ENCODE measurements at places on chromosomes 11 and 22.

GRCh38 chr11:128294671-128295050 is 292.7 kb downstream of the ETS1 start:
- DNase-seq = no peak

GRCh38 chr11:127259102-127259501 is 258.5 kb upstream of the KIRREL3 start:
- DNase-seq = no peak

DNA sequence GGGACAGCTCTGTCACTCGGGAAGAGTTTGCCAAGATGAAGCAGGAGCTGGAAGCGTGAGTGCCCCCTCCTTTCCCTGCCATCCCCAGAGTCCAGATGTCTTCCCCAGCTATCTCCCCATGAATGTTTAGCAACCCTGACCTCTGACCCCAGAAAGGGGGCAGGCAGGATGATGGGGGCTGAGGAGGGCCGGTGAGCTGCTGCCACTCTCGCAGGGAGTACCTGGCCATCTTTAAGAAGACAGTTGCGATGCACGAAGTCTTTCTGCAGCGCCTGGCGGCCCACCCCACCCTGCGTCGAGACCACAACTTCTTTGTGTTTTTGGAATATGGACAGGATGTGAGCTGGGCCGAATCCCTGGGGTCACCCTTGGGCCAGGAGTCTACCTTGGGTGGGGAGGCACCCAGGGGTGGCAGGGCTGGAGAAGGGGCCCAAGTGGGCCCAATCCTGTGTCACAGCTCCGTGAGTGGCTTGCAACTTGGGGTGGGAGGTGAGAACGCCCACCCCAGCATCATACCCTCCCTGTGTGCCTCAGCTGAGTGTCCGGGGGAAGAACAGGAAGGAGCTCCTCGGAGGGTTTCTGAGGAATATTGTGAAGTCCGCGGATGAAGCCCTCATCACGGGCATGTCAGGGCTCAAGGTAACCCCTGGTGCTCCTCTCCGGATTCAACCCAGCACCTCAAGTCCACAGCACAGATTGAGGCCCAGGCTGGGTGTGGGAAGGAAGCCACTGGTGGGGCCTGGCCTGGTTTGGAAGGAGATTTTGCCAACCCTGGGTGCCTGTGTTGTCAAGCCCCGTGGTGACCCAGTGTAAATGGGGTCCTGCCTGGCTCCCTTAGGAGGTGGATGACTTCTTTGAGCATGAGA is 7.5 kb downstream of the CFL1 start:
- no peak for DNase-seq

- DNase-seq = no peak
Observed at GRCh38 chr22:50576070-50576469, 2.2 kb downstream of the CPT1B start.

- DNase-seq = no peak
Observed at GRCh38 chr22:24761888-24762675, 12.4 kb downstream of the PIWIL3 start.

GRCh38 chr11:86571273-86571948 is 101.0 kb downstream of the ME3 start:
- no peak for DNase-seq

DNA sequence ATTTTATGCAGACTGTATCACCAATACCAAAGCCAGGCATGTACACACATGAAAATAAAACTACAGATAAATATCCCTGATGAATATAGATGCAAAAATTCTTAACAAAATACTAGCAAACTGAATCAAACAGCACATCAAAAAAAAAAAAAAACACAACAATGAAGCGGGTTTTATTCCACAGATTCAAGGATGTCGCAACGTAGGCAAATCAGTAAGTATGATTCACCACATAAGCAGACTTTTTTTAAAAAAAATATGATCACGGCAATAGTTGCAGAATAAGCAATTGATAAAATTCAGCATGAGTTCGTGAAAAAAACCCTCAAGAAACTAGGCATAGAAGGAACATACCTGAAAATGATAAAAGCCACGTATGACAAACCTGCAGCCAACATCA is 21.3 kb downstream of the OR51F1 start:
- DNase-seq = no peak

GRCh38 chr11:121656328-121657090 is 203.7 kb upstream of the SORL1-AS1 start:
- no peak for DNase-seq

DNA sequence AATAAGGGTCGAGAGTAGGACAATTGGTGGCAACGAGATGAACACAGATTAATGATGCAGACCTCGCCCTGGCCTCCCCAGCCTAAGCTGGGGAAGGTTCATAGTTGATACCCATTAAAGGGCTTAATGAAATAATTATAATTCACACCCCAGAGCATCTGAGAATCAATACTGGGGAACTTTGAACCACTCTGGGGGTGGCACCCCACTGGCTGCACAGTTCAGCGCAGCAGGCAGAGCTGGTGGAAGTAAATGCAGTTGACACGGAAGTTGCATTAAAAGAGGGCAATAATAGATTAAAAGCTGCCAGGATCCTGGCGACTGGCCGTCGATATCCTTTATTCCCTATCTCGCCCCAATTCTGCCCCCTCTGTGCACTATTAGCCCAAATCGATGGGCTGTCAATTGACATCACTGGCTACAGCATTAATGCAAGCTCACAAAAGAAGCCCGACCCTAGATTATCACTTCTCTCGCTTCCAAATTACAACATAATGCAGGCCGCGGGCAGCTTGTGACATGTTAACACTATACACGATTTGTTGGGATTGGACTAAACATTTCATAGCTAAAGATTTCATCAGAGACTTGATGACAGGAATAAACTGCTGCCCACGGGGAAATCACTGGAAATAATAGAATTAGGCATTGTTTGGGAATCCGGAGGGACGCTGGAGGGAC is 14.5 kb downstream of the HSPA8 start:
- no peak for DNase-seq

DNA sequence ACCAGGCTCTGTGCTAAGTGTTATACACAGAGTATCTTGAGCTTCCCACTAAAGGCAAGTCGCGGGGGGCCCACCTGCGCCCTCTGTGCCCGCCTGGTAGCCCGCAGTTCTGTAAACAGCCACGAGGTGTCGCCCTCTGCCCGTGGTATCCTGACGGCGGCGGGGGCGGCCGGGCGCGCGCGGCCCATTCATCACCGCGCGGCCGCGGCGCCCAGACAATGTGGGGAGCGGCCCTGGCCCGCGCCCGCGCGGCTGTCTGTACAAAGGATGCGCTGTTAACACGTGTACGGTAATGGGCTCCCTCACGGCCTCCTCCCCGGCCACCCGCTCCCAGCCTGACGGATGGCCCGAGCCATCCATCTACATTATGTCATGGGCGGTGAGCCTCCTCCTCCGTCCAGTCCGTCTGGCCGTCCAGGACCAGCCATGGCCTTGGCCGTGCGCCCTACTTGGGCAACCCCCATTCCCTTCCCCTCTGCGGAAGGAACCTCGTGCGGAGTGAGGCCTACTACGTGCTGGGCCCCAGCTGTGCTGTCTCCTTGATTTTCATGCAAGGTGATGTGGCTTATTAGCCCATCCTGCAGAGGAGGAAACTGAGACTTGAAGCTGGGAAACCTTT is 99.4 kb downstream of the MIAT start:
- peak; percentile 4 for DNase-seq

DNA sequence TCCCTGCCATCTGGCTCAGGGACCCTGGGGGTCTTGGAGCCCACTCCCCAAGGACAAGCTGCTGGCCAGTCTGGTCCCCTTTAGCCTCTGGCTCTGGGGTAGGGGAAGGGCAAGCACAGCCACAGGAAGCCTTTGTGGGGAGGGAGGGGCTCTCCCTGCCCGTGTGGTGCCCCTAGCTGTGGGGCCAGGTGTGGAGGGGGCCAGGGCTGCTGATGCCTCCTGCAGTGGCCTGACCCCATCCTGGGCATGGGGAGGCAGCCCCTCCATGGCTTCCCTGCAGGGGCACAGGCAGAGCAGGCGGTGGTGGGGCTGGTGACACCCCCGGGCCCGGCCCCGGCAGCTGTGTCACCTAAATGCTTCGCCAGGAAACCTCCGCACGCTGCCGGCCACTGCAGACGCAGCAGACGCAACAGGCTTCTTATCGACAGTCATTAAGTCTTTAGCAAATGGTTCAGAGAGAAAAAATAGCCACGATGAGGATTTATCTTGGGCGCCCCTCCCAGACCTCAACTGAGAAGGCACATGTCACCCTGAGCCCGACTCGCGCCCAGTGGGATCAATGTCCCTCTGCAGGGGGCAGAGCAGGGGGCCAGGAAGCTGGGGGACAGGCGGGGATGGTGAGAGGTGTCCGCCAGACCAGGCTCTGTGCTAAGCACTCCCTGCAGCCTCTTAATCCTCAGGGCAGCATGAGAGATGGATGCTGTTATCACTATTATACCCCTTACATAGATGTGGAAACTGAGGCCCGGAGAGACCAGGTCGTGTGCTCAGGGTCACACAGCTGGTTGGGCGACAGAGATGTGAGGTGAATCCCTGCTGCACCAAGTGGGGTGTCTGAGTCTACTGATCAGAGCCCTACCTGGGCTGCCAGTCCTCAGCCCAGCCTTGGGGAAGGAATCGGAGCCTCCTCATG is 33.9 kb downstream of the FLRT1 start:
- no peak for DNase-seq

GRCh38 chr11:76880956-76881355 is 20.2 kb downstream of the ACER3 start:
- DNase-seq = no peak

DNA sequence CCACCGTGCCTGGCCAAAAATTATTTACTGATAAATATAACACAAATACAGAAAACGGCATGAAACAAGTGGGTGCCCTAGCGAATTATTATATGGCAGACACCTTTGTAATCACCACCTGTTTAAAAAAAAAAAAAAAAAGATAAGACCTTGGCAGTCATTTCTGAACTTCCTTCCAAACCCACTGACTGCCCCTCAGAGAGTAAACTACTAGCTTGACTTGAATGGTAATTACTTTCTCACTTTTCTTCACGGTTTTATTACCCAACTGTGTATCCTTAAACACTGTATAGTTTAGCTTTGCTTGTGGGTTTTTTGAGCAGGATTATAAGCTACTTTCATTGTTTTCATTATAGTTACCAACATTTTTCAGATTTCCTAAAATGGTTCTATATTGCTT is 23.7 kb downstream of the SFI1 start:
- DNase-seq = no peak

GRCh38 chr11:96061730-96062129 is 137.8 kb upstream of the MTMR2 start:
- no peak for DNase-seq

- no peak for DNase-seq
Observed at GRCh38 chr11:44851496-44851895, 99.2 kb downstream of the TP53I11 start.

GRCh38 chr11:72724851-72725723 is 27.1 kb downstream of the ARAP1 start:
- DNase-seq = peak; percentile 65

- no peak for DNase-seq
Observed at GRCh38 chr11:45833761-45834160, 13.5 kb upstream of the CRY2 start.

DNA sequence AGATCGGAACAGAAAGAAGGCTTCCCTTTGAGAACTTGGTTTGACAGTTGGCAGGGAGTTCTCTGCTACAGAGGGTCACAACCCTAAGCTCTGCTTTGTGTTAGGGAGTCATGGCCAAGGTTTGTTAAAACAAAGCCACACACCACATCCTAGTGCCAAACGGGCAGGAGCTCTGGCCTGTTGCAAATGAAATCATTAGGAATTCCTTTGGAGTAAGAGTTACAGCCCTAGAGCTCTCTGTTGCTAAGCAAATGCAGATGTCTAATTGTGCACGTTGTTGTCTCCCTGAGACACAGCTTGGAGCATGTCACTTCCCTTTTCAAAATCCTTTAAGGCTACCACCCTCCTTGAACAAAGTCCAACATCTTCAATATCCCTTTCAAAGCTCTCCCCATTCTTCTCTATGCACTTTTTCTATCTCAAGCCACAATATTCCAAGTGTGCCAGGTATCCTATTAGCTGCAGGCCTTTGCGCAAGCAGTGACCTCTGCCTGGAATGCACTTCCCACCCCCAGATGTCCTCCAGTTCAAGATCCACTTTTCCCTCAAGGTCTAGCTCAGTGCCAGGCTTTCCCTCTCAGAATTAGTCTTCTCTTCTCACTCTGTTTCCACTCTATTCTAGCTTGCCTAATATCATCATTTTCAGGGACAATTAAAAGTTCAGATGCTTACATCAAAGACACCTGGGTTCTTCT is 253.7 kb upstream of the POU2AF2 start:
- DNase-seq = no peak

DNA sequence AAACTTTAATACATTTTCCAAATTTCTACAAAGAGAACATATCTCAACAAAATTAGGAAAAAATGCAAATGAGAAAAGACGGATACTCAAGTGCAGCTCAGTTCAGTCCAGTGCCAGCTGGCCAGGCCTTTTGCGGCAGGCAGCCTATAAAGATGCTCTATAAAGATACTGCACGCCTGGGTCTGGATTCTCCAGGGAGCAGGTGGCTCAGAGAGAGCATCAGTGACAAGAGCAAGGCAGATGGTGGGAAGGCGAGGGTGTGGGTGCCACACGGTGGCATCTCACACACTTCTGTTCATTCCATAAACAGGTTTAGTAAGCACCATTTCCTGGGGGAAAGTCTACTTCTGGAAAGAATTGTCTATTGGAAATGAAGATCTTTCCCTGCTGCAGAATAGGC is 18.1 kb upstream of the SCN3B start:
- no peak for DNase-seq

- no peak for DNase-seq
Observed at GRCh38 chr11:86579406-86579731, 93.0 kb downstream of the ME3 start.

- DNase-seq = no peak
Observed at GRCh38 chr22:23302171-23303002, 122.1 kb downstream of the BCR start.

DNA sequence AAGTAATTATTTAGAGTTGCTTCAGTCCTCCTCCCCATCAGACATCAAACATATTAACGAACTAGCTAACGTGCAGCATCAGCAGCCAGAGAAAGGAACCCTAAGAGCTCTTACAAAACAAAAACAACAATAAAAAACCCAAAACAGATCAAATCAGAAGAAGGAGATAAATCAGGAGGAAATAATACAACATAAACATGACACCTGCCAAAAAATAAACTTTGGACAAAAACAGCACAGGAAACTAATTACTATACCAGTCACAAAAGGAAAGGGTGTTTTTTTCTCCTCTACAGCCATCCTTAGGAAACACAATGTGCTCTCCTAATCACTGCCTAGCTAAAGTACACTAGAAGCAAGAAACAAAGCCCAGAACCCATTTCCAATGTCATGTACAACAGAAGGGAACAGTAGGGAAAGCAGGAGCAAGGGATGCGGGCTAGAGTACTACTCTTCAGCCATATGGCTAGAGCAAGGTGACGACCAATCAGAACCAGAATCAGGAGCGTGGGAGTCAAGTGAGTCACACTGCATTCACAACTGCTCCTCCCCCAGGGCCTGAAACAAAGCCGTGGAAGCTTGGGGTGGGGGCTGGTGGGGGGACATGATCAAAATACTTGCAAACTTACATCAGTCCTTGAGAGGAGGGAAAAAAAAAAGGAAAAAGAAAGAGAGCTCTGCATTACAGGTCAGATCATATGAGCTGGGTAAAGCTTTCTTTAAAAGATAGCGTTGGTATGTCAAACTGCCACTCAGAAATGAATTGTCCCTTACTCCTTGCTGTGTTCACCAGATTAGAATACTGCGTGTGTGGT is 60.4 kb downstream of the LARGE2 start:
- DNase-seq = no peak

Data from stimulated activated CD8-positive, alpha-beta memory T cell treated with anti-CD3 and anti-CD28 coated beads, Interleukin-15, amount 100 ng/mL, for 1 hour (primary cell).